ENCODE measurements at places on chromosomes 2 and 18.

DNA sequence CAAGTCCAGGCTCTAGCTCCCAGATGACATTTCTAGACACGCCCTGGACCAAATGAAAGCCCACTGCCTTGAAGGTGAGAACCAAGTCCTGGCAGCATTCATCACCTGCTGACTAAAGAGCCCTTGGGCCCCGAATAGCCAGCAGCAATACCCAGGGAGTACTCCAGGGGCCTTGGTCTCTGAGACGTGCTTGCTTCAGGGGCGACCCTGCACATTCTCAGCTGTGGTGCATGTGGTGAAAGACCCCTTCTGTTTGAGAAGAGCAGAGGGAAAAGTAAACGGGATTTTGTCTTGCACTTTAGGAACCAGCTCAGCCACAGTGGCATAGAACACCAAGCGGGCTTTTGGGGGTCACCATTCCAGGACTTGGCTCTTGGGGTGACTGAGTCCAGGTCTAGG lies 260.5 kb upstream of the MYT1L start:
- DNase-seq: no peak

DNA sequence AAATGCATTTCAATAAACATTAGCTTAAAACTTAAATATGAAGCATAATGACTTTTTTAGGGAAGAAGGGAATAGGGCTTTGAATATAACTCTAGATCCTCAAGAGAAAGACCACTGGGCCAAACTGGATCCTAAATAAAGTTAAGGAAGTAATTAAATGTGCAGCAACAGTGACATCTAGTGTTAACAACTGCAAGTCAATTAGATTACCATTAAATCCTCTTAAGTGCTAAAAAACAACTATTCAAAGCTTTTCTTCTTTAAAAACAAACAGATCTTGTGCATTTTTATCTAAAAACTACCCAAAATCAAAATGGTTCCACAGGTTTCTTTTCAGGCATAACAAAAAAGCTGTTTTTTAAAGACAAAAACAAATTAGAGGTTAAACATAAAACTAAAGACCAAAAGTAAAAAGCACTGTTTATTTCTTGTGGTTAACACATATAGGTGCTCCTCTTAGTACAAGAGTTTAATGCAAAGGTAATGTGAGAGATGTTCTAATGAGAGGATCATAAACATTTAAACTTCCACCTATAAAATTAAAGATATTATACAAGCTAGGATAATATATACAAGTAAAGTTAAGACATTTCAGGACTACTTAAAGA lies 111.4 kb downstream of the THADA start:
- peak; percentile 74 for DNase-seq

DNA sequence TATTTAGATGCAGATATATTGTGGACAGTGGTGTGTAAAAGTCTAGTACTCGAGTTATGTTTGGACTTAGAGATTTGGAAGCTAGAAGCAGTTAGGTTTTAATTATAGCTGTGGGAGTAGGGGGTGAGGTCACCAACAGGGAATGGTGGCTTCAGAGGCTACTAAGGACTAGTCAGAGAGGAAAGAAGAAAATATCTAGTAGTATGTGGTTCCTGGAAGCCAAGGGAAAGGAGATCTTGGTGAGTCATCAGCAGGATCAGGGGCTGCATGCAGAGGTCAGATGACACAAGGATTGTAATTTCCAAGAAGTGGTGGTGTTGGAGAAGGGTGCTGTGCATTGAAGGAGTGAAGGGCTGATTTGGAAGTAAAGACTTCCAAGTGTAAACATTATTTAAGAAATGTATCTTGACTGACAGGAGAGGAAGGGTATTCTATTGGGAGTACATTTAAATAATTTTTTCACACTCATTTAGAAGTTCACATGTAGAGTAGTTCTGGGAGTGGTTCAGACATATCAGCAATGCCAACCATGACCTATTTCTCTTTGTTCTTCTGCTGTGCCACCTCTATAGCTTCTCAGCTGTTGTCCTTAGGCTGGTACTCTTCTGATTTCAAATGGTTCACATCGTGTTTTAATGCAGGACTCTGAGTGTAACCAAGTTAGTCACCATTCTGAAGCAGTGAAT lies 59.1 kb downstream of the ACSL3 start:
- no peak for DNase-seq

DNA sequence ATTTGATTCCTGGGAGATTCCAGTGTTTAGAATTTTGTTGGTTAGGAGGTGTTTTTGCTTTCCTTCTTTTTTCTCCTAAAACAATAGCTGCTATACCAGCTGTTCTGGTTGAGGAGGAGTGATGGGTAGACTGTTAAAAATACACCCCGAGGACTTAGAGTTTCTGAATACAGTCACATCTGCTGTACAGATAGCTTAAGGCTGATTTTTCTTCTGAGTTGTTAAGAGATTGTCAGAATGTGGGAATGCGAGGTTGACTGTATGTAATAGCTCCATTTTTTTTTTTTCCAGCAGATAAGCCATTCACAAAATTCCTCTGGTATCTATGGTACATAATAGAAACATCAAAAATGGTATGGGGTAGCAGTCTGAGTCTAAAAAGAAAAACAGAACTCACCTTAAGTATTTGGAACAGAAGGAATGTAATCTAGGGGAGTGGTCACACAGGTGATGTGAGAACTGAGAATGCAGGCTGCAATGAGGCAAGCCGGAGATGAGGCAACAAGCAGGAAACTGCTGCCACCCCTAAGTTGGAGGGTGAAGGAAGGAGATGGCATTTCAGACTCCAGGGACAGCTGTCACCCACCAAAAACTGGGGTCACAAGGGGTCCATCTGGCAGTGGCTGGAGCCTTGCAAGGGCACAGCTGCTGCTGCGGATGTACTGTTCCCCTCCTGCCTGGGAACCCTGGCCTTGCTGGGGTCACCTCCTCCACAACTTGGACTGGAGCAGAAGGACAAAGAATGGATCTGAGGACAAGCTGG lies 2.4 kb downstream of the DGKD start:
- no peak for DNase-seq

DNA sequence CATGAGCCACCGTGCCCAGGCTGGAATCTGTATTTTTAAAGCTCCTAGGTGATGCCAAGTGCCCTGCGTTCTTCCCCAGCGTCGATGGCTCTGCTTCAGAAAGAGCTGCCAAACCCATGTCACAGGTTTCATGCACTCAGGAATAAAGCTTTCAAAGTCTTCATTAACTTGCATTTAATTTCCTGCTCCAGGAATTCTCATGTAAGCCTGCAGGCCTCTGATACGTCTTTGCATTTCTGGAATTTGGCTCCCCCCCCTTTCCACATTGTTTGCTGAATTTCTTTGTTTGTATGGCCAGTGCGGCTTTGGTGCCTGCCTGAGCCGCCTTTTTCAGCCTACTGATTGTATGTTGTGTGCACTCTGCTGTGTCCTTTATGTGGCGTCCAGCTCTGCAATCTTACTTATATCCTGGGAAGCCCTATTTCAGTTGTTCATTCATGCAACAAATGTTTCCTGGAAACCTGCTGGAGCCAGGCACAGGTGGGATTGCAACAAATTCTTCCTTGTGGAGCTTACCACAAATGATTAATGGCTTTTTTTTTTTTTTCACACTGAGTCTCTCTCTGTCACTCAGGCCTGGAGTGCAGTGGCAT lies 17.9 kb upstream of the OTOF start:
- no peak for DNase-seq

DNA sequence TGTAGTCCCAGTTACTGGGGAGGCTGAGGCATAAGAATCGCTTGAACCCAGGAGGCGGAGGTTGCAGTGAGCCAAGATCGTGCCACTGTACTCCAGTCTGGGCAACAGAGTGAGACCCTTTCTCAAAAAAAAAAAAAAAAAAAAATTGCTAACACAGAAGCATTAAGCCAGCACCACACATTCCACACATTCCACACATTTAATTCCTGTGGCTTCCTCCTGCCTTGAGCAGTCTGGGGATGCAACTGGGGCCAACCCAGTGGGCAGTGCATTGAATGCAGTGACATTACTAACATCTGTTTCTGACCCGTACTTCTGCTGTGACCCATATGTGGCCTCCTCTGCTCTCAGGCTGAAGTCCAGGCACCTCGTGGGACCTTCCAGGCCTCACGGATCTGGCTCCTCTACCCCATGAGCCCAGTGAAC lies 107.0 kb downstream of the BCL2L11 start:
- DNase-seq: no peak

DNA sequence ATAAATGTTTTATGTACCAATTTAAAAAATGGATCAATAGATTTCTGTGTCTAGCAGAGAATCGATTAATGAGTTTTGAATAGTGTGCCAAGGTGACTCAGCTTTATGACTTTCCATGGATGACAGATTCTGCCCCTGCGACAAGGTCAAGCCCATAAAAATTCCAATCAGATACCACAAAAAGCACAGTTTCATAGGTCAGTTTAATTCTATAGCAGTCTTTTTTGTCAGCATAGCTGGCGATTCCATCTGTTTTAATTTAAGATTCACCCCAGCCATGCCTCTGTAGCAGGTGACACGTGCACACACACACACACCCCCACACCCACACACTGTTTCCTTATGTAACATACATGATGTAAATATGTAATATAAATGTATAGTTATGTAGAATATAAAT lies 28.9 kb downstream of the RAB31 start:
- DNase-seq: no peak

- DNase-seq: no peak
These were observed 43.5 kb upstream of the ELAC1 start for GRCh38 chr18:50924372-50924771.

- DNase-seq: peak; percentile 7
These were observed 55.3 kb upstream of the SULT1C3 start for GRCh38 chr2:108184419-108184818.

DNA sequence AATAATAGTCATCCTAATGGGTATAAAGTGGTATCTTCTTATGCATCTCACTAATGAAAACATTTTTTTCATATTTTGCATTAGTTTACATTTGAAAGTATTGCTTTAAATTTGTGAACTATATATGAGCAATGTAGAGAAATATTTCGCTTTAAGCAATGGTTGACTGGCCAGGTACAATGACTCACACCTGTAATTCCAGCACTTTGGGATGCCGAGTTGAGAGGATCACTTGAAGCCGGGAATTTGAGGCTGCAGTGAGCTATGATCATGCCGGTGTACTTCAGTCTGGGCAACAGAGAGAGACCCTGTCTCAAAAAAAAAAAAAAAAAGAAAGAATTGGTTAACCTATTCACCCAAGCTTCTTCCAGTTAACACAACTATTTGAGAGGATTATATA lies 15.1 kb downstream of the ZCCHC2 start:
- DNase-seq: no peak

DNA sequence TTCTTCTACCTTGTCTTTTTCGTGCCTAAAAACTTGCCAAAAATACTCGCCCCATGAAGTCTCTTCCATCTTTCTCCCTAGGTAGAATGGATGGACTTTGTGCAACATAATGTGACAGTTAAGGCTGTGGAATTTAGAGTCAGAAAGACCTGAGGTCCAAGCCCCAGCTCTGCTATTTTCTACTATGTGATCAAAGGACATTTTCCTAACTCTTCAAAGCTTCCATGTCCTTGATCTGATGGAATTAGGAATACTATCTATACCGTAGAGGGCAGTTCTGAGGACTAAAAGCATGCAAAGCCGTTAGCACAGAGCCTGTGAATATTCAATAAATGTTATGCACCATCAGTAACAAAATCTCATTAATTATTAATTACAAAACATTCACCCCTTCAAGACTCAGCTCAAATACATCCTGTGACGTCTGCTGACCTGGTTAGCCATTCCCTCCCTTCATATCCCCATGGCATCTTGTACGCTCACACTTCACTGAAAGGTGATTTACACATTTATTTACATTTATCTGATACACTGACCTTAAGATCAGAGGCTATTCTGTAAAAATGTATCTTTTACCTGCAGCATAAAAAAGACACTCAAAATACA lies 15.1 kb downstream of the IWS1 start:
- DNase-seq: no peak

- no peak for DNase-seq
These were observed 6.4 kb downstream of the SH3YL1 start for GRCh38 chr2:257429-257828.

DNA sequence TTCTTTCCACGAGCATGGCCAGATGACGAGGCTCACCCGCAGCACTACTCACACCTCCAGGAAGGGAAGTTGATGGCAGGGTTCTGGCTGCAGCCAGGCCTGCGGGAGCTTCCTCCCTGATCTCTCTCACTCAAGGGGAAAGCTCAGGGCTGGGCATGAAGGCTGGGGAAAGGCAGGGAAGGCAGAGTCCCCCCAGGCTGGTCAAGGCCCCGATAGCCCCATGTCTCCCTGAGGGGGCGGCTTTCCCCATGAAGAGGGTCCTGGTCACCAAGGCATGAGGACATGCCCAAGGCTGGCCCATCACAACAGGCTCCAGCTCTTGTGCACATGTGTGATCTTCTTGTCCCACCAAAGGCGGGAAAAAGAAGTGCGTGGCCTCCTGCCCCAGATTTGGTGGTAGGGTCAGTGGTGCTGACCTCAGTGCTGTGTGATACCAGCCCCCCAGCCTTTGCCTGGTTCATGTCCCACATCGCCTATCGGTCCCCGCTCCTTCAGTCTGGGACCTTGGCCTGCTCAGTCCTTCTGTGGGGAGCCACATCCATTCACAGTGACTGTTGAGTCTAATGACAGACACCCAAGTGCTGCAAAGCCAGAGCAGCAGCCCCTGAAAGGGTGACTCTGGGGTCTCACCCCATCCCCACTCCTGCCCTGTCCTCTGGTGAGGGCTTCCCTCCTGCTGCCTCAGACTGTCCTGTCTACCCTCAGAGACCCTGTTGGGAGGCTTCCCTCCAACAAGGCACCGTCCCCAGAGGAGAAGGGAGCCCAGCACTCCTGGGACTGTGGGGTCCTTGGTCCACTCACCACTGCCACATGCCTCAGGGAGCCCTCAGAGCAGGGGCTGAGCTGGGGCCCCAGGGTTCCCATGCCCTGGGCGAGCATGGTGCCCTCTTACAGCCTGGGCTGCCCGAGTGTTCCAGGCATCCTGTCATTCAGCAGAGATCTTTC lies 49.8 kb upstream of the ALPP start:
- no peak for DNase-seq

GRCh38 chr2:184611361-184612085 lies 13.2 kb downstream of the ZNF804A start:
- no peak for DNase-seq

- no peak for DNase-seq
These were observed 43.3 kb downstream of the SNED1 start for GRCh38 chr2:241041589-241042158.

- DNase-seq: no peak
These were observed 65.8 kb upstream of the ATL2 start for GRCh38 chr2:38442643-38443541.

GRCh38 chr18:23616258-23616657 lies 30.0 kb upstream of the NPC1 start:
- no peak for DNase-seq

GRCh38 chr2:210461401-210461800 lies 15.2 kb downstream of the LANCL1 start:
- no peak for DNase-seq
